HL-60 (cell line): ENCODE measurements at places on chromosomes 4 and X.

GRCh38 chrX:2863646-2864045 lies 34.9 kb downstream of the GYG2 start:
- no peak for DNase-seq

DNA sequence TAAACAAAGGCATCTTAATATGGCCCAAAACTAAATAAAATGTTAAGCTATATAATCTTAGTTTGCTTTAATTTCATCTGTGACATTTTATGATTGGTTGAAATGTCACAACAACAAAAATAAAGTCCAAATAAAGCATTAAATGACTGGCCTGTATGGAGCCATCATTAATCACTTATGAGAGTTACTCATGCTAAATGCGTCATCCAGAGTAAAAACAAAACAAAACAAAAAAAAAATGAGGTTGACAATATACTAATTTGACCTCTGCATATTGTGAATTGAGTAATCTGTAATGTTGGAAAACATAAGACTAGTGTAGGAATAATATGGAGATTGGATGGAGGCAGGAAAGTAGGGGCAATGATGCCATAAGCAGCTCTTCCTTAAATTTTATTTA lies 139.7 kb downstream of the MAPK10 start:
- DNase-seq, result no peak

DNA sequence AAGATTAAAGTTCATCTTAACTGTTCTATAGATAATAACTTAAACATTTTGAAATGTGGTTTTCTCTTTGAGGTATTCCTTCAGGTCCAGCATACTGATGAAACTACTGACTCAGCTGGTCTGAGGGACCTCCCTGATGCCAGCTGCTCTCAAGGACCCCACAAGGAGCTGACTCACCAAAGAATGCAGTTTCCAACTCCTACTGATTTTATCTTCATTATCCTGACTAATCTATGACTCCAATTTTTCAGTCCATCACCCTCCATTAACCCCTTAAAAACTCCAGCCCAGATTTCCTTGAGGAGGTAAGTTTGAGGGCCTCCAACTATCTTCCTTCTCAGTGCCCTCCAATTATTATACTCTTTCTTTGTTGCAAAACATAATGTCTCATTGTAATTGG lies 1.4 kb upstream of the UGT2B4 start:
- no peak for DNase-seq

DNA sequence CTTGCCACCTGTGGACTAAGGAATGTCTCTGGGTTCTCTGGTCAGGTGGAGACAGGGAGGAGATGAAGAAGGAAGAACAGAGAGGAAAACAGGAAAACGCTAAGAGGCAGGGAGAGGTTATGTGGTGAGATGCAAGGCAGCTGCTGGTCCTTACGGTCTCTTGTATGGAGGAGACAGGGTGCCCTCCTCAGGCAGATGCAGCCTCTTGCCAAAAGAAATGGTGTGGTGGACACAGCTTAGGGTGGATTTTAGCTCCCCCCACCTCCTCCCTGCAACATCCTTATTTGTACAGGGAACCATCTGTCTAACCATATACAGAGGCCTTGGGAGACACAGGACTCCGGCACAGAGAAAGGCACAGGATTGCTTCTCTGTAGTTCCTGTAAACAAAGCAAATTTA lies 9.7 kb downstream of the OCIAD2 start:
- DNase-seq, result no peak

DNA sequence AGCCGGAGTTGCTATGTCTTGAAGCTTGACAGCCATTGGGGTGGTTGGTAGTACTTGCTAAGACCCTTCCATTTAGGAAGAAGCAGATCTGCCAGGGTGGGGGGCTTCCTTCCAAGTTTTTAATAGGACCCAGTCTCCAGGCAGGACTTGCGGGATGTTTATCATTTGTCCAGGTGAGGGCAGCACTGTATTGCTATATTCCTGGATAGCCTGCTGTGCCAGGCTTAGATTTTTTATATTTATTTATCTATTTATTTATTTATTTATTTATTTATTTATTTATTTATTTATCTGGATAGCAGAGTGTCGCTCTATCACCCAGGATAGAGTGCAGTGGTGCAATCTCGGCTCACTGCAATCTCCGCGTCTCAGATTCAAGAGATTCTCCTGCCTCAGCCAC lies 87.4 kb upstream of the CT45A1 start:
- no peak for DNase-seq

- no peak for DNase-seq
These were observed 25.3 kb upstream of the RAB28 start for GRCh38 chr4:13509442-13509841.

DNA sequence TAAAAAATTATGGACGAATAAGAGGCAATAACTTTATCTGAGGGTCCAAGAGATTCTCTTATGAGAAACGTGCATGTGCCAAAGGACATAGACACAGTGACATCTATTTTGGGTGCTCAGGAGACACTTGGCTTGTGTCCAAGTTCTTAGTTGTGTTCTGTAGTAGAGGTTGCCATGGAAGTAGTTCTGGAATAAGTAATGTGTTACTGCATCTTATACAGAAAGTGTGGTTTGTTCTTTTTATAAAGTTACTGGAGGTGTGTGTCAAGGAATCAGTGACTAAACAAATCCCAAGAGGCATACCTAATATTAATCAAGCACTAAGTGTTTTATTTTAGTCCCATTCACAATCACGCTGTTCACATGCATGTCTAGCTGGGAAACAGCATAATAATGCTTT lies 305.7 kb downstream of the ARHGAP24 start:
- DNase-seq, result no peak

DNA sequence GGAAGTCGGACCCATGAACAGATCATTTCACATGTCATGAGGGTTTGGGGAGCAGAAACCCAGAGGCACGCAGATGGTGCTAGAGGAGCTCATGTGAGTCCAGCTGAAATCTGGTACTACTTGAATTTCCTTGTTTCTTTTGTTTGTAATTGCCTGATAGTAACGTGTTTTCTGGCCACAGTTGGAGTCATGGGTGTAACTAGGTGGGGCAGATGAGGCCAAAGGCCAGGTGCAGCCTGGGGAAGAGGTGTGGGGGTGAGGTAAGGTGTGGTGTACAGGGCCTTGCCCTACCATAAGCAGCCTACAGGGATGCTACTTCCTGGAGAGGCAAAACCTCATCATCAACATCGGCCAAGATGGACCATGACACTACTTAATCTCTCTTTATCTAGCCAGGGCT lies 271.4 kb downstream of the PTTG2 start:
- DNase-seq, result no peak

DNA sequence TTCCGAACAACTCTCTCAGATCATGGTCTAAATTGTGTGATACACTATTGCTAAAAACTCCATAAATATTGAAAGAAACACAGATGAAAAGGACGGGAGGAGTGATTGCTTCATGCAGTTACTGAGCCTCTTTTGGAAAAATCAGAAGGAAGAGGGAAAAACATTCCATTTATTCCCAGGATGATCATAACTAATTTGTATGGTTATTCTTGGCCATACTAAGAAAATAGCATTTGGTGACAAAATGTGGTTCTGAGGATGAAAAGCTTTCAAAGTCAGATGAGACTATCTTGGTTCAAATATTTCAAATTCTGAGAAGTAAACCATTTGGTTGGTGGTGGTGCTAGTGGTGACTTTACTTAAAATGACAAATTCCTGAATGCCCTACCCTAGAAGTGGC lies 305.4 kb upstream of the LDB2 start:
- no peak for DNase-seq

- no peak for DNase-seq
These were observed 612.7 kb downstream of the KCTD8 start for GRCh38 chr4:43835869-43836268.

DNA sequence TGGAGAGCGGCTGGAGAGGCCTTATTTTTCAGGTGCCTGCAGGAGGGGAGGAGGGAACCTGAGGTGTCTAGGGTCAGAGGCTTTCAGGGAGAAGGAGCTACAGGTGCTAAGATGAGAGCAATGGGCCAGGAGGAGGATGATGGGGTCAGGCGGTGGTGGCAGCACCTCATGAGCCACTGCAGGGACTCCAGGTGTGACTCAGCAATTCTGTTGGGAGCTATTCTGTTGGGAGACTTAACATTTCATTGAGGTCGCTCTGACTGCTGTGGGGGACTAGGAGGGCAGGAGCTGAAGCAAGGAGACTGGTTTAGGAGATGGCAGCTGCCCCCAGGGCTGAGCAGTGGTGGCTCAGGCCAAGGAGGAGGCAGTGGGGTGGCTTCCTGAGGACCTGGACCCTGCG lies 65.0 kb downstream of the CLDN34 start:
- DNase-seq, result no peak

- DNase-seq, result no peak
These were observed 194.9 kb downstream of the MGST2 start for GRCh38 chr4:139860435-139861024.

DNA sequence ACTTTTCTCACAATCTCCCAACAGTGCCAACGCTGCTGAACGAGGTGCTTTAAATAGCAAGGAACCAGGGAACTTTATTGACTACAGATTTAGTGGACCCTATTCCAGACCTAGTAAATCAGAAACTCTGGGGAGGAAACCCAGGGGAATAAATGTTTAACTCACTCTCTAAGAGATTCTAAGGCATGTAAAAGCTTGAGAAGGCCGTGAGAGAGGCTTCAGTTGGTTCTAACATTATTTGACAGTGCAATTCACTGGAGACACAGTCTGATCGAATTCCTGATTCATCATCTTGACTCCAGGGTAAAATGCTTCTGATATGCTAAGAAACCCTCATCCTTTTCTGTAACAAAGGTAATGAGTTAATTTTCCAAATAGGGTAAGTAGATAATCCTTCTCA lies 494.4 kb downstream of the KCNIP4 start:
- no peak for DNase-seq
